ENCODE measurements at places on chromosomes 2 and 18.

GRCh38 chr2:37610638-37611289, 60.7 kb downstream of the CDC42EP3 start:
- no peak for DNase-seq

- DNase-seq: no peak
Observed at GRCh38 chr2:37866171-37866934, 58.7 kb upstream of the RMDN2 start.

DNA sequence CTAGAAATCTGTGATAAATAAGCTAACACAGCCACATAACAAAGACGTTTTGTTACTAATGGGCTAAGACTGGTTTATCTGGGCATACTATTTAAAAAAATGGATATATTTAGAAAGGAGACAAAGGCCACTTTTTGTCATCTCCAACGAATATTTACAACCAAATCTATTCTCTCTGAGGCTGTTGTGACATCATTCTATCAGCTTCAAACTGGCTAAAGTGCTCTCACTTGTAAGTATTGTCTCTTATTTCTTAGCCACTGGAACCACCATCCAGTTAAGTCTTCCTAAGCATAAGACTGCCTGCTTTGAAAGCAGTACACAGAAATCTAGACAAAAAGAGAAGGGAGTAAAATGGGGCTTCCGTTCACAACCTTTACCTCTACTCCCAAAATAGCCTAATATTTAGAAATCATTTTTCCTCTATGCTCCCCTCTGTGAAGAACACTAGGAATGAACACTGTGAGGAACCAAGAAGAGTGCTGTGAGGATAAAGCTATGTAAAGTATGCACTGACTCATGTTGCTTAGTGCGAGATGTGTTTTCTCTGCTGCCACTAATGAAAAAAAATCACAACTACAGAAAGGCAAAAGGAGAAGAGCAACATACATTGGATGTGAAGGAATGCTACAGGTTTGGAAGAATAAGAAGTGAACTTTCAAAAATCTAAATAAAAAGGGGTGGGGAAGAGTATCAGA, 264.1 kb downstream of the EXOC6B start:
- no peak for DNase-seq

DNA sequence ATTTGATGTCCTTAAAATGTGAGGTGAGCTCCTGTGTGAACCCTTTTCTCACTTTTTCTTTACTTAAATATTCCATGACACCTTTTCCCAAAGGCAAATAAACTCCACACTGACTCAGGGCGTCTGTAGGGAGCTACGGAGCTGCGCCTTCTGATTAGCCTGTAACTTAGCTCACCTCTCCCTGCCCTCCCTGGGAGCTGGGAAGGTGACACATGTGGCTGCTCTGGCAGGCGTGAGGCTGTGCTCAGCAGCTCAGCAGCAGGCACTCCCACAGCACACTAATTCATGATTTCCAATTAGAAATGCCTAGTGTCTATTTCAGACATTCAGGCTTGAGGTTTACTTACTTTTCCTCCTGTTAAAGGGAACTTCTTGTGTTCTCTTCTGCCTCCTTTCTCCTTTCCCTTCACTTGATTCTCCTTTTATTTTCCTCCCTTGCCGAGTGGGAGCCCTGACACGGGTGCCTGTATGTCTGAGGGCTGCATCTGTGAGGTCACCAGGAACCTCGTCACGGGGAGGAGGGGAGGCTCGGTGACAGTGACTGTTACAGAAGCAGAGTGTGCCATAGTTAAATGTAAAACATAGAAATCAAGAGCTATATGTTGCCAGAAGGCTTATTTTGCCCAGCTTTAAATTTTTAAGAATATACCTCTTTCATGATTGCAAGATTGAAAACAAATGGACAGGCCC, 437.1 kb downstream of the DCDC2C start:
- DNase-seq: peak; percentile 21

DNA sequence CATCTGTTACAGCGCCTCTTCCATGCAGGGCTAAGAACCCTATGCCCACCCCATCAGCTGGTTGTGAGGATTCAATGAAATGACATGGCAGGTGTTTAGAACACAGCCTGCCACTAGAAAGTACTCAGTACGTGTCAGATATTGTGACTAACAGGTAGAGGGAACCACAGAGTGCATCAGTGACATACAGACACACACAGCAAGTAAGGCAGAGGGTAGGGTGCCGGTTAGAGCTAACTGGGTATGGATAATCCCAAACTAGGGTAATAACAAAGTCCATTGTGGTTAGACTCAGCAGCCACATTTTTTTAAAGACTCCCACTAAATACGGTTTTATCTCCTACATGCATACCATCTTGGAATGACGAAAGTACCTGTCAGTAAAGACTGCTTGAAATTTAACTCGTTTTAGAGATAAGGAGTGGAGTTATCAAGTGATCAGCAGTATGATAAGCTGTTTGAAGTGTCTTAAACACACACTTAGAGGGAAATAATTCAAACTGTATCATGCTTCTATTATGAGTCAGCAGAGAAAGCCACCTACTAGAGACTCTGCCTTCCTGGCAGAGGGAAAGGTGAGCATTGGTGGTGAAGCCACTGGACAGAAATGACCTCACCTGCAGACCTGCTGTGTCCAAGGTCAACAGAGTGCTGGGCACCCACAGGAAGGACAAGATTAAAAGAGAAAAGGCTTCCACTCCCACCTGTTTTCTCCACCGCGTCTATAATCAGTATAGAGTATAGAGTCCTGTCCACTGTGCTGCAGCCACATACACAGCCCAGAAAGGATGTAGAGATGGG, 20.6 kb downstream of the MPPE1 start:
- no peak for DNase-seq

GRCh38 chr18:76892832-76893231, 70.5 kb downstream of the ZNF236 start:
- no peak for DNase-seq

DNA sequence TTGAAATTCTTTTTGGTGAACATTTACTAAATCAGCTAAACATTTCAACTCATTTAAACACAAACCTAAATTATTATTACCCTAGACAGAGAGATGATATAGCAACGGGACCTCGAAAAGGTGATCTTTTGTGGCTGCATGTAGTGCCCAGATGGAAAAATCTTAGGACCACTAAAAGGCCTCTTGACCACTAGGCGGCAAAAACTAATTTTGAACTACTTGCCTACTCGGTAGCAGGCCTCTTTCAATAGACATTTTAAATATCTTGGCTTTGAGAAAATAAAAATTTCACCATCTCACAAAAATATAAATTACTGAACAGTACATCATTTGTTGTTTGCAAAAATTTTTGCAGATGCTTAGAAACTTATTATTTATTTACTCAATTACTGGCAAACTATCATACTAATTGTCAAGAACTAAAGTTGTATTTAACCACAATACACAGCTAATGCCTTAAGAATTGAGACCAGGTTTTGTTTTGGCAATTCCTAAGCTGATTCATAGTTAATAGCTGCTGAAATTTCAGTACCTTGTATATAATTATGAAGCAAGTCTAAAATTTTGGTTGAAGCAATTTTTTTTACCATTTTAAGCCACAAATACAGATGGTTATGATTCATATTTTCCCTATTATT, 9.4 kb downstream of the COL3A1 start:
- DNase-seq: no peak

Measured in NCI-H2107 (cell line).